ENCODE measurements at places on chromosomes 4 and X.

DNA sequence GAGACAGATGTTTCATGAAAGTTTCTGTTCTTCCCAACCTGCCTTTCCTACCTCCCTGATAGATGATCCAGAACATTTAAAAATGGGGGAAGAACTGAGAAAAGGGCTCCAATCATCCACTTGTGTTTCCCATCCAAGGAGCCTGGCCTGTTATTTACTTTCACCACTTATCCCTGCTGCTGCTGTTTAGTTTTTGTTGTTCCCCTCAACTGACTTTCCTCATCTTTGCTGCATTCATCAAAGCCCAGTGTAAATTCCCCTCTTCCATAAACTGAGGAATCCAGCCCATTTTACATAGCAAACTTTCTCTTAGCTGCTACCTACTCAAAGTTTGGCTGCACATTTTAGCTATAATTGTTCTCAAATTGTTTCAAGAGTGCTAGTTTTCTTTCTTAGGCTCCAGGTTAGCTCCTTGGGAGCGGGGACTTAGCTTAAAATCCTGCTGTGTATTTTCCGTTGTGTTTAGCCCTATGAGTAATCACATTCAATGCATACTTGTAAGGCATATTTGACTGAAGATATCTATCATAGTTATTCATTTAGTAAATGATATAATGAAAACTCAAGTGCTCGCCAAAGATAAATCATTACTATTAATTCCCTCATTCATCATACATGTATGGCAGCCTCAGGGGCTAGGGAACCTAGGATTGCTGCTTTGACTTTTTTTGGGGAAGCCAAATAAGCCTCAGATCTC lies 1.4 kb upstream of the PTPN13 start:
- no peak for DNase-seq

DNA sequence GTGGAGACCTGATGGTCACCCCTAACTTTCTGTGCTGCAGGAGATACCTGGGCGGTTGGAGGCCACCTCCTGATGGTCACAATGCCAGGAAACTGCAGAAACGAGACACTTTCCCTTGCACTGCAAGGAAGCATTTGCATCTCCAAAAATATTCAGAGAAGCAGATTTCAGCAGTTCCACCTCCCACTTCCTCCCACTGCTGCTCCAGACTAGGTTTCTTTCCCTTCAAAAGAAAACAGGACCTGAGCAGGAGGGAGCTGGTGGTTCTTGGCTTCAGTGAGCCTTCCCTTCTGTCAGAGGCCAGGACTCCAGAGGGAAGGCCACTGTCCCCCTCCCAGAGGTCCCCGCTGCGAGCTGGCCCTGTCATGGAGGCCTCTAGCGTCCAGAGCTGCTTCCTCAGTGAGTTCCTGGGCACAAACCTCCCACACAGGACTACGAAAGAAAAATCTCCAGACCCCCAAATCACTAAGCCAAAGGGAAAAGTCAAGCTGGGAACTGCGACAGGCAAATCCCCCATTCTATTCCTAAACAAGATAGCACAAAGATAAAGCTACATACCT lies 35.9 kb downstream of the GPM6B start:
- no peak for DNase-seq

GRCh38 chrX:109299091-109299490 lies 182.8 kb downstream of the GUCY2F start:
- no peak for DNase-seq

DNA sequence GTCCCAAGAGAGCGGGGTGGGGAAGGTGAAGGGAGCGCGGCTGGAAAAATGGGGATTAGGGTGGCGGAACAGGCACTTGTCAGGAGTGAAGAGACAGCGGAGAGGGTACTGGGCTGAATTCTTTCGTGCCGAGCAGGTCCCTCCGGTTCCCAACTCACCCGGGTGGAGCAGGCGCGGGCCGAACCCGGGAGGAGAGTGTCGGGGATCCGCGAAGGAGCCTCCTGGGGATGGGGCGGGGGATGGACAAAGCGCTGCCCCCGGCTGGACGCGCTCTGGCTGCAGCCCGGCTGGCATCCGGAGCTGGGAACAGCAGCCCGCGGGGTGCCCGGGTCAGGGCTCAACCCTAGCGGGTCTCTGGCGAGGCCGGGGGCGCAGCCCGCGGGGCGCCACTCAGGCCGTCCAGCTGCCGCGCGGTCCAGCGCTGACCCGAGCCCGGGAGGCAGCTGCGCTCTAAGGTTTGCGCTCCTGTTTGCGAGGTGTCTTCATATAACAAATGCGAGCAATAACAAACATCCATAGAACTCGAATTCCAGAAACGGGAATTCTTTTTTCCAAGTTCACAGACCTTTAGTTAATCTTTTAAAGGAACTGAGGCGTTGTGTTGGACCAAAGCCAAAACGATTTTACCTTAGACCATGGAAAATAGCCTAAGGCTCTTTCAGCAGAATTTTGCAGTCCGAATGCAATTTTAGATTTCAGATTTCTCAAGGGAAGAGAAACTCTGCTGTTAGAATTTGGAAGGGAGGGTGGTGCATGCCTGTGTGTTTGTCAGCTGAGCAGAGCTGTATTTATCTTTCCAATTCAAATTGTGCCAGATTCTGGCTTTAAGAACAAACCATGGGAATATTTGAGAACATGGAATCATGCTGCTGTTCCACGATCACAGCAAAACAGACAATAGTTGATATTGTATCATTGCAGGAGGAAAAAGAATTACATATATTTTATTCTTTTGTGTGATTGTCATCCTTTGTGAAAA lies 744 bp downstream of the NPY5R start:
- DNase-seq: peak; percentile 51

GRCh38 chr4:177441803-177442622 lies at the start of gene AGA:
AGA (minus strand) TSS chr4:177442437; CDS start chr4:177442375, 62 bp downstream.
- peak; percentile 96 for DNase-seq

DNA sequence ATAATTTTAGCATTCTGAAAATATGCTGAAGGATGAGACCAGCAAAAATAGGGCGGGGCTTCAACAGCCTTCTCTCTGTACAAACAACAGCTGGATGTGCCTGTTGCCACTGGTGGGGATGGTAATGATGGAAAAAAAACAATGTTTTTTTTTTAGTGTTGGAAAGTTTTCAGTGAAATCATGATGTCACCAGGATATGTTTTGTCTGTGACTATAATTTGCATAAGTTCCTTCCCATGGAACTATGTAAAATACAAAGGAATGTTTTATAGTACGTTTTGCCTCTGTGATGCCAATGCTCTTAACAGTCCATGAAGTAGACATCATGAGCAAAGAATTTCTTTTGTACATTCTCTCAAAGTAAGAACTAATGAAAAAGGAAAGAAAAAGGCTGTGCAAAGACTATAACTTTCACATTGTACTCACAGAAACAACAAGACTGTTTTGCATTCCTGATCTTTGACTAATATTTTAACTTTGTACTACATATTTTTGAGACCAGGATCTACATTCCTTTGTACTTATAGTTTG lies 589.7 kb downstream of the SPRY1 start:
- DNase-seq: no peak

DNA sequence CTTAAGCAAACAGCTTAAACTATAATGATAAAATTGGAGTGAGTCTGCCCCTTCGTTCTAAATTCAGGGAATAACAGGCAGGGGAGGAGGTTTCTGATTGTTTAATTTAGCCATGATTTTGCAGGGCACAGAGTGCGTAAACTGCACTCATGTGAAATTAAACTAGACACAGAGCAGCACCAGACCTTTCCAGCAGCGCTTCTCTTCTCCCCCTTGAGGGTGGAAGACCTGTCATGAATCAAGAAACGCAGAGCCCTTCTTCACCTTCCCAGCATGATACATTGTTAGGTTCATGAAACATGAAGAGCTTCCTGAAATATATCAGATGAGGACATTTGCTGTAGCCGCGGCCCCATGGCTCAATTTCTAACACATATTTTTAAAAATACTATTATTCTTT lies 63.1 kb downstream of the FAM114A1 start:
- no peak for DNase-seq
